ENCODE measurements at places on chromosomes 3 and 15. TPM values are rescaled to one million over a fixed set of nuclear protein-coding genes. Genes with fewer than 3 reads are reported as not detected.

GRCh38 chr3:137134431-137134830 is 176.6 kb downstream of the IL20RB start:
- no peak for DNase-seq

GRCh38 chr3:161268601-161269000 is 47.5 kb downstream of the NMD3 start:
- DNase-seq, result no peak

DNA sequence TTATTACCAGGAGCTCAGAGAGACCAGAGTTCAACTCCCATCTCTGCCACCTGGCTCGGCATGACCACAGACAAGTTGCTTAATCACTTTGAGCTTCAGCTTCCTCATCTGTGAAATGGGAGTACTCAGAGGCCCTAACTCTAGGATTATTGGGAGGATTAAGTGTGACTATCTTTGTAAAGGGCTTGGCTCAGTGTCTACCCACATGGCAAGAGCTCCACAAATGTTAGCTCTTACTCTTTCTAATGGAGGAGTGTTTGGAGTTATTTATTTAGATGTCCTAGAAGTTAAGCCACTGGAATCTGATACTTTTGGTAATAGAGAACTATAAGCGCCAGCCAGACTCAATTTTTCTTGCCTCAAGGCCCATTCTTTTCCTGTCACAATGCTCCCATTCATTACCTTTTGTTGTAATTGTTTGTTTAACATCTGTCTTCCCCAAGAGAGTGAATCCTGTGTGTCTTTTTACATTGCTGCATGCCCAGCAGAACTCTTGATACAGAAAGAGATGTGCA is 12.3 kb upstream of the LMCD1 start:
- DNase-seq, result no peak

DNA sequence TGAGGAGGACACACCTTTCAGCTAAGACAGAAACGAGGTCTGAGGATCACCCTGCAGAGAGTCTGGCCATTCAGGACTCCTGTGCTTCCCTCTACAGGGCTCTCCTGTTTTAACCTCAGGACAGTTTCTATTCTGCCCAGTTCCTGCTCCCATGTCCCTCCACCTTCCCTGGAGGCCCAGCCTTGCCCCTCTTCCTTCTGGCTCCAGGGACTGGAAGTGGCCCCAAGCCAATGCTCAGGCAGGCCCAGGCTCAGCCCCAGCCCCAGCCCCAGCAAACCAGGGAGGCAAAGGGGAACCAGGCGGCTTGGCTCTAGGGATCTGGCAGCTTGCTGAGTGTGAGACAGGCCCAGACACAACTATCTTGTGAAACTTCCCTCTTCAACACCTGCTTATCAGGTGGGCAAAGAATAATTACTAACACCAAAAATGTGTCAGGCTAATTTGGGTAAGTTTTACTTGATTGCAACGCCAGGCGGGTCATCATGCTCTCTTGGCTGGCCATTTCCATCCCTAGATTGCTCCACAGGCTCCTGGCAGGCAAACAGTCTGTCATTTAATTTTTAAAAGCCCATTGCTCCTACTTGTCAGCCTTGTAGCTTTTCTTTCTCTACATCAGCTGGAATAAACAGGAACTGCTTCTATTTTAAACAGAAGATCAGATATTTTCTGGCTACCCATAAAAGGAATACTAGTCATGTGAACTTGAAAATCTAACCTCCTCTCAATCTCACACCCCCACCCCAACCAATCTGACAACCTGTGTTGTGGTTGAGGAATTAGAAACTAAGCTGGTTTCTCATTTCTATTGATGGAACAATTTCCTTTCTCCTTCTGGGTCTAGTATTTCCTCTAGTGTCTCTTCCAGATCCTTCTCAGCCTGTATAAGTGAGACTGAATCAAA is 33.5 kb downstream of the UPK1B start:
- no peak for DNase-seq

- DNase-seq, result no peak
Measured at GRCh38 chr3:113890256-113890900, 51.8 kb downstream of the GRAMD1C start.

GRCh38 chr3:45816544-45816943 is 20.2 kb upstream of the SLC6A20 start:
- no peak for DNase-seq

GRCh38 chr3:127645371-127646015 is 16.5 kb downstream of the PODXL2 start:
- DNase-seq, result no peak

GRCh38 chr3:166211451-166211850 is 374.2 kb upstream of the BCHE start:
- no peak for DNase-seq

GRCh38 chr3:129824926-129825541 is 68.5 kb downstream of the TMCC1 start:
- DNase-seq, result peak; percentile 69

GRCh38 chr3:148681080-148681479 is 16.6 kb upstream of the AGTR1 start:
- DNase-seq, result no peak

DNA sequence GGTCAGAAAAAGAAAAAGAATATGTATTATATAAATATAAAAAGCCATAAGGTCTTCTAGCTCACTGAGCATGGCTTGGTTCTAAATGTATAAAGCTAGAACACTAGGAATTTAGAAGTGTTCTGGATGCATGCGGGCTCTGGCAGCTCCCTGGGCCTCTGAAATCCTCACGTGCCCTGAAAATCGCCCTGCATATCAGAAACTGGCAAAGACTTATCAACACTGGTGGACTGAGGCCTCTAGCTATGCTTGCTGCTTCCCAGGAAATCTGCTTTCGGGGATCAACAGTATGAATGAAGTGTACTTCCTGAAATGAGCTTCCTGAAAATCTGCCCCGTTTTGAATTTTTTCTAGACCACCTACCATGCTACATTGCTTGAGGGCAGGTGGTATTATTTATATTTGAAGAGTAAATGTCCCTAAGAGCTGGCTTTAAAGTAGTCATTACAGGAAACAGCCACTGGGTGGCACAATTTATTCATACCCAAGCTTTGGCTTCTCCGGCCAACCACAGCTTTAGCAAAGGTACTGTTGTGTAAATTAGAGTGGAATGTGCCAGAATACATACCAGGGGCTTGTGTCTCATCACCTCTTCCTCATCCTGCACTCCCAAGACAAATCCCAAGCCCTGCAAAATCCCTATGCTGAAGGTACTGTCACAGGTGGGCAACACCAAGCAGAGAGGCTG is 17.7 kb downstream of the CRTAP start:
- DNase-seq, result peak; percentile 53

DNA sequence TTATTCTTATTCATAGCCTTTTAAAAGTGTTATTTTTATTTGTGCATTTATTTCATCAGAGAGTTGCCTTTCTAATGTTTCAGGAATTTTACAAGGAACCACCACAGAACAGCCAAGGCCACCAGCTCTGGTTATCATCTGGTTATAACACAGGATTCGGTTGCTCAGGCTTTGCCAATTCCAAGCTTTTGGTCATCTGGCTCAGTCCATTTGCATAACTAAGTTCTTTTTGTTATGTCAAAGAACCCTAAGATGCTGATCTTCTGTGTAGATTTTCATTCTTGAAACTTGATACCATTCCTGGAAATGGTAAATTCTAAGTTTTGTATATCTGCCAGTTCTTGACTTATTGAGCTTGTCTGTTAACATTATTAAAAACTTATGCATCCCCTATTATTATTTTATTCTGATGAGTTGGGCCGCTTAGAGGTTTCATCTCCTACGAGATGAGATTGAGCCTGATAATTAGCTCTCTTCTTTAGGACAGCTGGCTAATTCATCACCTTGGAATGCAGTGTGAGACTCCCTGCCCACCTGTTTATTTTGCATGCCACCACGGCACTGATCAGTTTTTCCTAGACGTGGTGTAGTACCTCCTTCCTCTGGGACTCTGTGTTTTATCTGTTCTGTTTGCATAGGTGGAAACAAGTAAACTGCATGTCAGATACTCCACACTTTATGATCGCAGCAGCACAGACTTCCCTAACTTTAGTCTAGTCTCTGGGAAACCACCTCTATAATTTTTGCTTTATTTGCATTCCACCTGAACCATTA is 264.8 kb downstream of the SLCO3A1 start:
- DNase-seq, result no peak

GRCh38 chr15:74525945-74526344 is 15.1 kb upstream of the ARID3B start:
- no peak for DNase-seq

- peak; percentile 46 for DNase-seq
Measured at GRCh38 chr3:58659051-58659675, 7.4 kb downstream of the FAM3D start.

GRCh38 chr3:36647423-36647853 is 116.9 kb downstream of the DCLK3 start:
- no peak for DNase-seq

DNA sequence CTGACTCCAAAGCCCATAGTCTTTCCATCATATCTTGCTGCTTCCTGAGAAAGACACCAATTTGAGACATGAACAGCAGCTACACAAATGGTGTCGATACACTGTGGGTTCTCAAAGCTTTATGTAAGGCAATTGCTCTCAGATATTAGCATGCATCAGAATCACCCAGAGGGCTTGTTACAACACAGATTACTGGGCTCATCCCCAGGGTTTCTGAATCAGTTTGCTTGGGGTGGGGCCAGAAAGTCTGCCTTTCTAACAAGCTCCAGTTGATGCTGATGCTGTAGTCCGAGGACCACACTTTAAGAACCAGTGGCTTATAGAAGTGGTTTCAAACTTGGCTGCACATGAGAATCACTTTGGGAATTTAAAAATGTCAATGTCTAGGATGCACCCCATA is 86.5 kb downstream of the SEMA6D start:
- no peak for DNase-seq

DNA sequence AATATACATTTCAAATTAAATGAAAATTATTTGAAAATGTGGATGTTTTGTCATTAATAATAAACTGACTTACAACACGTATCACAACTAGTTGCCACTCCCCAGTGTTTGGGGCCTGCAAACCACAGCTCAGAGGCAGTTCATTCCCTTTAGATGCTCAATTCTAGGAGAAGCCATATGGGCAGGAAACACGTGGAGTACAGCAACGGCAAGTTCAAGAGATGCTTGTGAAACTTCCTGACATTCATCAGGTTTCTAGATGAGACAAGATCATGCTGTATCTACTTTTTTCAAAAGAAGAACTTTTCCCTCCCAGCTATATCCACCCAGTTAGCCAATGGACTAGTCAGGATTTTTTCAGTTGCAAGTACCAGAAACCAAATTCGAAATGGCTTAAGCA is 17.6 kb upstream of the PLA2G4D start:
- DNase-seq, result no peak

GRCh38 chr3:31277582-31277981 is 255.1 kb upstream of the STT3B start:
- DNase-seq, result no peak

DNA sequence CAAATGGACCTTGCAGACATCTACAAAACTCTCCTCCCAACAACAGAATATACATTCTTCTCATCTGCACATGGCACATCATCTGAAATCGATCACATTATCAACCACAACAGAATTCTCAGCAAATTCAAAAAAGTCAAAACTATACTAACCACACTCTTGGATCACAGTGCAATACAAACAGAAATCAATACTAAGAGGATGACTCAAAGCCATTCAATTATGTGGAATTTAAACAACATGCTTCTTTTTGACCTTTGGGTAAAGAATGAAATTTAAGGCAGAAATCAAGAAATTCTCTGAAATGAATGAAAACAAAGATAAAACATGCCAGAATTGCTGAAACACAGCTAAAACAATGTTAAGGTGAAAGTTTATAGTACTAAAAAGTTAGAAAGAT is 358.1 kb downstream of the NSUN3 start:
- no peak for DNase-seq

DNA sequence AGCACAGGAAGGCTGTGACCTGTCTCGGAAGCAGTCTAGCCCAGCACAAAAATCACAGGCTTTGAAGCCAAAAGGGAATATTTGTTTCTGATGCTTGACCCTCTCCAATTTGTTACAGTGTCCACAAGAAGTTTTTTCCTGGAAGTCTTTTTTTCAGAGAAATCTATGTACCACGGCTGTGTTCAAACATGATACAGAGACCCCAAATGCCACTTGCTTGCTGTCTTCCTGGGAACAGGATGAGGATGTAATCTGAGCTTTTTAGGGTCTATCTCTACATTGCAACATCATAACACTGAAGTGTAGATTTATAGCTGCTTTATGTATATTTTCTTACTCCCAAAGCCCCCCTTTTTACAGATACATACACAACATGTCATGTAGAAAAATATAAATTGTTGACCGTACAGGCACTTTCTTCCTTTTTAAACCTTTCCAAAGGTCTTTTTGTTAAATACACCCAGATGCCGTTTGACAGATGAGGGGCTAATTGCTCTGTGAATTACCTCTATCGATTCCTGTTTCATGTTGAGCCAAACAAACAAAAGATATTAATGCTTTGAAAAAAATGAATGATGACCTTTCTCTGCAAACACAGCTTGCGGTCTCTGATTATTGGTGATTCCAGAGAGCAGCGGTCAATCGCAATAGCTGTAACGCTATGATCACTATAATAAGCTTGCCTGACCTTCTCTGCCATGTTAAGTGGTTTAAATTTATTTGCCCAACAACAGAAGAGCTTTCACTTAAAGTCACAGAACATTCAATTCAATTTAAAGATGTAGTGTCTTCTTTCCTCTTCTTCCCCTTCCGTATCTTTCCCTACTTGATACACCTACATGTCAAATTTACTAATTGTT is 875.9 kb upstream of the NR2F2 start:
- DNase-seq, result no peak

GRCh38 chr3:136632625-136633081 is 119.5 kb downstream of the STAG1 start:
- no peak for DNase-seq

DNA sequence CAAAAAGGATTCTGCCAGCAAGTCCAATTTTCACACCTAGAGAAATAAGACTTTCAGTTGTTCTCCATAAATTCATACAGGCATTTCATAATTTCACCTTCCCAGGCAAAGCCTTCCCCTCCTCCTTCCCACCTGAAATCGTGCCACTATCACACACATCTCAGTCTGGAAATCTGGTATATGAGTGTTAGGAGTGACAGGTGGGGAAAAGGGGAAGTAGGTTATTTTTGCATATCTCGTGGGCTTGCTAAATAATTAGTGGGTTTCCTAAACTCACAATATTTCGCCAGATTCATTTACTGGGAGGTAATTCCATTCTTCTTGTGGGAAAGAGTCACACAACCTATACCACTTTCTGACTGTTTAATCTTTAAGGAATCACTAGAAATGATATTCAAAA is 7.4 kb downstream of the ALDH1A2 start:
- no peak for DNase-seq

DNA sequence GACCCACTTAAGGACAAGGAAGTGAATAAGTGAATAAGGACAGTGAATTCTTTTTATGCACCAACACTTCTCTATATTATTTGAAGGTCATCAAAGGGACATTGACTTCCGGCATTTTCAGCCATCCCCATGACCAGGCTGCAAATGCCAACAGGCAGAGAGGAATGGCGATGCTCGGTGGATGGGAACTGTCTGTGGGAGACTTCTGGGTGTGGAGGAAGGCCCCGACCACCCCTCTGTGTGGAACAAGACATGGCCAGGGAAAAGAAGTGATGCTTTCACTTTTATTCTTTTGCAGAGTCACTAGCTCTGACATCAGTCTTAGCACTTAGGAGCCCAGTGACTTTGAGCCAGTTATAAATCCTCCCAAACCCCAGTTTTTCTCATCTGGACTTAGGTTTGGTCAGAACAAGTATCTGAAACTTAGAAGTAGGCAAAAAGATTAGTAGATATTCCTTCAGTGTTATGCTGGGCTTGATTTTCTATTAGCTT is 84.5 kb downstream of the KBTBD8 start:
- DNase-seq, result no peak

The CHAC1 gene
- not detected for total RNA-seq

The CSNK1G1 gene
- total RNA-seq, result 31.4 TPM

The CFAP100 gene
- not detected for total RNA-seq

The EAF1 gene
- 32.0 TPM for total RNA-seq

The TIGIT gene
- 2.5 TPM for total RNA-seq

The ITGB5 gene
- 135 TPM for total RNA-seq

The GOLGA8S gene
- not detected for total RNA-seq
